Brain microvascular endothelial cell (primary cell): ENCODE measurements at places on chromosomes 7 and 10.

DNA sequence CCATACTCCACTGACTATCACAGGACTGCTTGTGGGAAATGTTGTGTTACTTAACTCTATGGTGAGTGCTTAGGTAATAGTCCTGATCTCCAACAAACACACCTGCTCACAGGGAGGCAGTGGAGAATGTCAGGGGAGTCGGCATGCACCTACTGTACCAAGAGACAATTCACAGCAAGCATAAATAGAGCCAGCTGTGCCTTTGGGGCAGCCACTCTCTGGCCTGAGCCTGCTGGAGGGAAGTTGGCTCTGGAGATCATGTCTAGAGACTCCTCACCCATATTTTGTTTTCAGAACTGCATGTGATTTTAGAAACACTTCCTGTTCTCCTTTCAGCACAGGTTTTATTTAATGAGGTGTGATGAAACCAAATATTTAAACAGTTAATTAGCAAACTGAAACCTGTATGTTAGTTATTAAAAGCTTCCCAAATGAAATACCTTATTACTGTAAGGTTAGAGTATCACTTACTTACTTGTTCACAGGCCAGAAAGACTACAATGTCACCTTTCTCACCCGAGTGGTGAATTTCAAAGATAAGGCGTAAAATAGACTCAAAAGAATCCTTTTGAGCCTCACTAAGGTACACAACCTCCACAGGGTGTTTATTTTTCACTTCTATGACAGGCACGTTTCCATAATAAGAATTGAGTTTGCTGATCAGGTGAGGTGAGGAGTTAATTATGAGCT is 21.8 kb downstream of the DHX32 start:
- no peak for DNase-seq

GRCh38 chr7:150665089-150665748 is 20.3 kb upstream of the GIMAP2 start:
- no peak for DNase-seq

GRCh38 chr10:11177926-11178471 is 160.3 kb downstream of the CELF2 start:
- no peak for DNase-seq

DNA sequence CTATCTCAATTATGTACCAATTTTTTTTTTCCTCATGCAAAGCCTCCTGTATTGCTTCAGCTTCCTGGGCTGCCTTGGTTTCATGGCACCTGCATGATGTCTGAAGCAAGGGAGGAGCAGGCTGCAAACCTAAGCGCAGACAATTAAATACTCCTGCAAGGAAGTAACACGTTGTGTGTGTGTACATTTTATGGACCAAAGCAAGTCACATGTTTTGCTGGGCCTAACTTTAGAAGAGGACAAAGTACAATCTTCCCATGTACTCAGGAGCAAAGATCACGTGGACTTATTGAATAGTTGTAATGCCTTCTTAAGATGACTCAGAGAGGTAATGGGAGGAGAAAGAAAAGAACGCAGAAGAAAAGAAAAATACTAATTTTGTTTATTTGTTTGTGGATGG is 944.0 kb upstream of the C7orf33 start:
- DNase-seq = no peak

- DNase-seq = no peak
Observed at GRCh38 chr10:113261611-113262091, 291.2 kb upstream of the HABP2 start.

DNA sequence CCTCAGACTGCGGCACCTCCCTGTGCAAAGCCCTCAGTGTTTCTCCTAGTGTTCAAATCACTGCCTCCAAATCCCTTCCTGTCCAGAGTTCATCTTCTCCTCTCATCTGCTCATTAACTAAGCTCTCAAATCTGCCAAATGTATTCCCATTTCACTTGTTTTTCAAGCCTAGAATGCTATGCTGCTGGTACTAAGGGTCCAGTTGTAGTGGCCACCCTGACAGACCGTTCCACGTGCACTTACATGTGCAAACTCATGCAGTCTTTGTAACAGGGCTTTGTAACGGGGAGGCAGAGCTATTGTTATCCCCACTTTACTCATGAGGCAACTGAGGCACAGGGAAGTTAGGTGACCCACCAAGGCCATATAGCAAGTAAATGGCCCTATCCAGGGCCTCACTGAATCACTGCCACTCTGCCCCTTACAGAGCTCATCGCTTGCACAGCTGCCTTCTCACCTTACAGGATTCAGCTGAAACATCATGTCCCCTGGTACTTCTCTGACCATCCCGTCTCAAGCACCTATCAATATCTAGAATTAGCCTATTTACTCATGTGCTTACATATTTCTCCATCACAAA is 153.0 kb upstream of the PDE1C start:
- no peak for DNase-seq

- no peak for DNase-seq
Observed at GRCh38 chr10:101080933-101081931, 19.4 kb downstream of the KAZALD1 start.

DNA sequence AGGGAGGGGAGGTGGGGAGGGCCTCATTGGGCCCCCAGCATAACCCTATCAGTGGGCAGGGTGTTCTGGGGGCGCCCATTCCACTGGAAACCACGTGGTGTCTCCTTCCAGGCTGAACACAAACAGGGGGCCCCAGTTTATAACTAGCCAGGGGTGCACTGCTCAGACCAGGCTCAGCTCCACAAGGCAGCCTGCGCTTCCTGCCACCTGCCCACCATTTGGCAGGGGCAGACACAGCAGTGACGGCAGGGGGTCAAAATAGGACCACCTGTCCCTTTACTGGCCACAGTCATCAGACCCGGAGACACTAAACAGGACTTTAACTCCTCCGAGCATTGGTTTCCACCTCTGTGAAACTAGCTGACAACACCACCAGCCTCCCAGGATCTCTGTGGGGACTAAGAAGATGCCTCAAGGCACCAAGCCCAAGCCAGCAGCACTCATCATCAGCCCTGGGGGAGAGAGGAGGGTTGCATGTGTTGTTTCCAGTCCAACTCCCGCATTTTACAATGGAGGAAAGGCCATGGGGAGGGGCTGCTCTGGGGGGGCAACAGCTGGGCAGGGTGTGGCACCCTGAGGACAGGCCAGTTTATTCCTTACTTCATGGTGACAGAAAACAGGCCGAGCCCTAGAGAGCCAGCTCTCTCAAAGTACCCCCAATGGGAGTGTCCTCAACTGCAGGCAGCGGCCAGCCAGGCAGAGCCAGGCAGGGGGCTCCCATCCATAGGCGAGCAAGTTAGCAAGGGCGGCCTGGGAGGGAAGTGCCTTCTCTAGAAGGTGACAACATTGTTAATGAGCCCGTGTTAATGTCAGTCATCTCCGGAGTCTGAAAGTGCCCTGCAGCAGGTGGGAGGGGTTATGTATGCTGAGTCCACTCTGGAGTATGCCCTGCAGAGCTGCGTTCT is 127.6 kb downstream of the TNS3 start:
- DNase-seq = no peak

GRCh38 chr10:65194555-65194954 is 1673.4 kb downstream of the REEP3 start:
- DNase-seq = peak; percentile 1

- DNase-seq = no peak
Observed at GRCh38 chr7:80370587-80370986, 141.3 kb downstream of the GNAT3 start.

GRCh38 chr10:124238367-124238766 is 145.0 kb upstream of the CHST15 start:
- no peak for DNase-seq

DNA sequence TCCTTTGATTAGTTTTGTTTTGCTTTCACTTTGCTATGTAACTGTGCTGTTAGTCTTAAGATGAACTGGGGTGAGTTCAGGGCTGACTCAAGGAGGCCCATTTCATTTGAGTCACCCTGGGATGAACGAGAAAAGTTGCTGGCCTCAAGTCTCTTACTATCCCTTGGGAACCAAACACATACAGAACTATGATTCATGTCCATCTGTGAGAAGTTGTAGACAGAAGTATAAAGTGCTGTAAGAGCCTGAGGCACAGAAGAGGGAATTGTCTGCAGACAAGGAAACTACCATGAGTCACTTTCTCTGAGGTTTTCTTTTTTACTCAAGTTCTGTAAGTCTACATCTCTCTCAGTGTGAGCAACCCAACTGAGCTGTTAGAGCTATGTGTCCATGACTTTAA is 179.8 kb upstream of the CSTF2T start:
- DNase-seq = peak; percentile 99

- DNase-seq = no peak
Observed at GRCh38 chr10:17659365-17659764, 15.4 kb downstream of the STAM start.

- no peak for DNase-seq
Observed at GRCh38 chr7:134701272-134701671, 54.6 kb downstream of the BPGM start.

DNA sequence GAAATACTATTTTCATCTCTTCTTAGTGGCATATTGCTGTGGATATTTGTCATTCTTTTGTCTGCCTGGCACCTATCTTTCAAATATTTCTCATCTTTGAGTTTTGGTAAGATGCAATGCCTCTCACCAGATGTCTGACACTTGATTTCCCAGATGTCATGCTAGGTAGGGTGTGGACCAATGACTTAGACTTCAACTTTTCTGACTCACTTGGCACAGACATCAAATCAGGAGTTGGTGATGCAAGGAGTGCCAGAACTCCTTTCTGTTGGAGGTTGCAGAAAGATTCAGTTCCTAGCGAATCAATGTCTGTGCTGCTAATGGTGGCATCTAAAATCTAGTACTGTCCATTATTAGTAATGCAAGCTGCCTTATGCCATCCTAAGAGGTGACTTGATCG is 216.9 kb upstream of the FERD3L start:
- peak; percentile 22 for DNase-seq

GRCh38 chr7:94003446-94004023 is 620 bp downstream of the BET1 start:
- DNase-seq = no peak

GRCh38 chr10:51000976-51001375 is 73.3 kb upstream of the PRKG1 start:
- DNase-seq = peak; percentile 65

GRCh38 chr10:77692782-77693181 is 55.2 kb upstream of the KCNMA1 start:
- DNase-seq = peak; percentile 14

DNA sequence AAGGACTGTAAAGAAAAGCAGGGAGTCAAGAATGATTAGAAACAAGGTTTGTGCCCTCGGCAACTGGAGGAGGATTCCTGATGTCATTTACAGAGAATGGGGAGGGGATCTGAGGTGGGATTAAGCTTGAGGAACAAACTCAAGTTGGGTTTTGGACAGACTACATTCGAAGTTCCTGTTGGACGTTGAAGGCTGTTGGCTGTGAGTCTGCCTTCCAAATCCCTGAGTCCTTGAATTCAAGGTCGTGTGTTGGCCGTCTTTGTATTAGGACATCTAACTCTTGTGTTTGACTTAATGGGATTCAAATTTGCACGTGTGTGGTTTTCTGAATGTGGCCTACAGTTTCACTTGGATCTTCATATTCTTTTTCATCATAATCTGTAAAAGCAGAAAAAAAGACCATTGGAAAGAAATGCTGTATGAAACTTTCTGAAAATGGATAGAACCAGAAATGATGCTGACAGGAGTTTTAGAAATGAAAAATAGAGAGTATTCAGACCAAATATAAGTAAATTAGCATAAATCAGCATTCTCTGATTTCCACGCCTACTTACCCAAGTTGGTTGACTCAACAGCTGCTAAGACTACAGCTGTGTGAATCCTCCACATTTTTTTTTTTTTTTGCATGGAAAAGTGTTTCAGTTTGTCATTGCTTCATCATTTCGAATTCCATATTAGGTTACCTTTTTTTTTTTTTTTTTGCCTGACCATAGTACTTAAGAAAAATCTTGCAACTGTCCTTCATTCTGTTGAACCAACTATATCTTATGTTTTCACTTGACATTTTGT is 94.8 kb downstream of the KIAA1217 start:
- no peak for DNase-seq

- no peak for DNase-seq
Observed at GRCh38 chr7:88965371-88965770, 169.8 kb upstream of the TEX47 start.

GRCh38 chr10:131207176-131207575 is 104.3 kb downstream of the TCERG1L start:
- no peak for DNase-seq

- DNase-seq = peak; percentile 66
Observed at GRCh38 chr10:15571575-15571974, 148.1 kb downstream of the ITGA8 start.

DNA sequence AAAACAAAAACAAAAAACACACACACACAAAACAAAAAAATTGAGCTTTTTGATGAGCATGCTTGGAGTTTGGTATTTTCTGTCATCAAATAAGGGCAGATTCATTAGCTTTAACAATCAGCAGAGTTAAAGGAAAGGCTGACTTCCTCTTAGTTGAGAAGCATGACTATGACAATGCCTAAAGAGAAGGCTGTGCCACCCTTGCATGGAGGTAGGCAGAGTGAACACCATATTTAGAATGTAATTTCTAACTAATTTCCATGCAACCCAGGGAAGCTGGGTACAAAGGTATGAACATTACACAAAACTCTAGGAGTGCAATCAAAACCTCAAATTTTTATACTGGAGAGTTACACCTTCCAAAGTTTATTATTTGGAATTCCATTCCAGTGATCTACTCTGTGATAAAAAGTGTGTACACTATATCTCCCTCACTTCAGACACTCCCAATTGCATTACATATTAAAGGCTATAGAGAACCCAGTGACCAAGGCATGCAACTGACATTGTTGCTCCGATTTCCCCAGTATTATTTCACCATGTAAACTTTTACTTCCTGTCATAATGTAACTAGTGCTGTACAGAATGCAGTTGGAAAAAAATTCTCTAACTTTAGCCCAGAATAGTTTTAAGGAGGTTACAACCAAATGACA is 9.4 kb upstream of the CYCS start:
- no peak for DNase-seq

- no peak for DNase-seq
Observed at GRCh38 chr10:70493660-70494234, 15.2 kb downstream of the PALD1 start.

DNA sequence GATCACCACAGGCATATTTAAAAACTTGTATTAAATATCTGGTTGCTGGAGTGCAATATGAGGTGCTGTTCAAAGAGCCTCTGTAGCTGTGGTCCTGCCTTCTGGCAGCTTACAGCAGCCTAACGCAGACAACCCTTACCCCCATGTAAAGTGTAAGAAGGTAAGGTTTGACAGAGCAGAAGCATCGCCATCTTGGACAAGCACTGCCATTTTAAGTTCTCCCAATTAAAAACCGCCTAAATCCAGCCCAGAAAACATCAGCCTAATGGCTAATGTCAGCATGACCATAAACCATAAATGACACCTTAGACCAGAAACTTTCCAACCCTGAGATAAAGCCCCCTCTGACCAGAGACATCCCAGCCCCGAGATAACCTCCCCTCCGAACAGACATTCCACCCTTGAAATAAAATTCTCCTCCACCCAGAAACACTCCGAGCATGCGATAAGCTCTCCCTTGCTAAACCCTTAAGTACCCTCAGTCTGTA is 5.3 kb upstream of the OIT3 start:
- no peak for DNase-seq

DNA sequence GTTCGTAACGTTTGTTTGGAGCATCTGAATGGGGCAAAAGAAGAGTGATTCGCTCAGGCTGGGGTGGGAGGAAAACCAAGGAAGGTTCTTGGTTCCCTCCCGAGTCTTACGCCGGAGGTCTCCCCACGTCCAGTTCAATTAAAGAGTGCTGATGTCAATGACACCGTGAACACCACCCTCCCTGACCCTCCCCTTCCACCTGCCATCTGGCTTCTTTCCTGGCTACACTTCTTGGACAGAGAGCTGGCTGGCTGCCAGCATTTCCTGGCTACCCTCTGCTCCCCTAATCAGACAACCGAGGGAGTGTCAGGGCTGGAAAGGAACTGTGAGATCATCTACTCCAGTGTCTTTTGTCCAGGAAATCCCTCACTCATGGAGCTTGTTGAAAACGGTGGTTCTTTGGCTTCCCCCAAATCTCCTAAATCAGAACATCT is 24.1 kb upstream of the FFAR4 start:
- no peak for DNase-seq
